ENCODE measurements at places on chromosomes 11 and 22.
A peak's percentile ranks its signal among the peaks of the same experiment; 100 is the strongest.

DNA sequence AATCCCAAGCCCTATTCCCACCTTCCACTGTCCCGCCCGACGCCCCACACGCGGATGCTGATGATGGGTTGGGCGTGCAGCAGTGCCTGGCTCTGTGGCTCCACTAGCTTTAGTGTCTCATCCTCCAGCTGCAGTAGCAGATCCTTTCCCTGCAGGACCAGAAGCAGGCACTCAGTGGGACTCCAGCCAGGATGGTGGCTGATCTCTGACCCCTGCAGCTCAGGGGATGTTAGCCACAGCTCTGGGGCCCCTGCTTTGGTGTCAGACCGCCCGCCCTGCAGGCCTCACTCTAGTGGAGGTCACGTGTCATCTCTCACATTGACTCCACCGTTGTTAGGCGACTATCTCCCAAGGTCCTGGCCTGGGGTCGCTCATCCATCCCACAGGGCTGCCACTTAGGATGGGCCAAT is 11.8 kb downstream of the SMPD1 start:
- no peak for DNase-seq

DNA sequence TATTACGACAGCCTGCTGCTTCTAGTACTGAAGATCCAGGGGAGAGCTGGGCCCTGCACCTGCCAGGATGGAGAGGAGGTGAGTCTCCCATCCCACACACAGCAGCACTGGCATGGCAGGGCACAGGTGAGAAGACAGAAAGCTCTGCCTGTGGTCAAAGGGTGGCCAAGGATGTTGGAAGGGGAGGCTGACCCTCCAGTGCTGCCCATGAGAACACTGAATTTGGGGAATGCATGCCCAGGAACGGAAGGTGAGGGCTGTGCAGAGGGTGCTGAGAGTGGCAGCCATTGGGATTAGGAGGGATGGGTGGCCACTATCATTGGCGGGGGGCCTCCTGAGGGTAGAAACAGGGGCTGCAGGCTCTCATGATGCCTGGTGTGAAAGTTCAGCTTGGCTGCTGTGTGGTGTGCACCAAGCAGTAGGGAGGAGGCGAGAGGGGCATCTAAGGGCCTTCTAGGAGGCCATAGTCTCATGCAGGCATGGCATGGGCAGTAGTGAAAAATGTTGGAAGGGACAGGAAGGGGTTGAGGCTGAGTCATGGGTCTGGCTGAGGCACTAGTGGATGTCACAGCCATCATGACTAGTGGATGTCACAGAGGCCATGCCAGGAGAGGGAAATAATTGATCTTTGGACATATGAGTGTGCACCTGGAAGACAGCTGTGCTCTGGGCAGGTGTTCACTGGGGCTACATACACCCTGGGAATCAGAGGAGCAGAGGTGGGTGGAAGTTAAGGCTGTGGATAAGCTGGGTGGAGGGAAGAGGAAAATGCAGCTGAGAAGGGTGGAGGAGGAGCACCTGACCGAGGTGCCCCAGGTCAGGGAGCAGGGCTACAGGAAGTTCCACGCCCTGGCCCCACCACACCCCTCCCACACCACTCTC is 2.5 kb upstream of the LRRC74B start:
- DNase-seq: peak; percentile 35

- no peak for DNase-seq
Measured at GRCh38 chr11:120867531-120867930, 156.4 kb upstream of the TBCEL start.

GRCh38 chr22:46425016-46425415 is 89.5 kb downstream of the TRMU start:
- peak; percentile 76 for DNase-seq

- DNase-seq: no peak
Measured at GRCh38 chr22:17303840-17304779, 65.2 kb upstream of the CECR2 start.

- DNase-seq: peak; percentile 73
Measured at GRCh38 chr11:36333468-36333867, 37.4 kb downstream of the PRR5L start.

Measured in ELR (cell line).